Daoy (cell line): ENCODE measurements at places on chromosomes 11 and 22.

DNA sequence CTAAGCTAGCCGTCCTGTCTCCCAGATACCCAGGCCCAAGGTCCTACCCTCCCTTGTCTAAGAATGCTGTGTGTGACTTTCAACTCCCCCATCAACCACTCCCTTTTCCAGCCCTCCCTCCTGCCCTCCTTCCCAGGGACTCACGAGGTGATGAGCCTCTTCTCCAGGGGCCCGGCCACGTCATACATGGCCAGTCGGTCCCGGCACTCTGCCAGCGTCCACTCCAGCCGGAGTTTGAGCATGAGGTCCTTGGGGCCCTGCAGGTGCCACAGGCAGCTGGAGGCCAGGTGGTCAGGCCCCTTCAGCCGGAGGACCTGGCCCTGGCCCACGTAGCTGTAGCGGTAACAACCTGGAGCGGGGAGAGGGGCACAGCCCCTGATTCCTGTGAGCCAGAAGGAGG is 20.1 kb downstream of the TMPRSS6 start:
- DNase-seq: peak; percentile 37

DNA sequence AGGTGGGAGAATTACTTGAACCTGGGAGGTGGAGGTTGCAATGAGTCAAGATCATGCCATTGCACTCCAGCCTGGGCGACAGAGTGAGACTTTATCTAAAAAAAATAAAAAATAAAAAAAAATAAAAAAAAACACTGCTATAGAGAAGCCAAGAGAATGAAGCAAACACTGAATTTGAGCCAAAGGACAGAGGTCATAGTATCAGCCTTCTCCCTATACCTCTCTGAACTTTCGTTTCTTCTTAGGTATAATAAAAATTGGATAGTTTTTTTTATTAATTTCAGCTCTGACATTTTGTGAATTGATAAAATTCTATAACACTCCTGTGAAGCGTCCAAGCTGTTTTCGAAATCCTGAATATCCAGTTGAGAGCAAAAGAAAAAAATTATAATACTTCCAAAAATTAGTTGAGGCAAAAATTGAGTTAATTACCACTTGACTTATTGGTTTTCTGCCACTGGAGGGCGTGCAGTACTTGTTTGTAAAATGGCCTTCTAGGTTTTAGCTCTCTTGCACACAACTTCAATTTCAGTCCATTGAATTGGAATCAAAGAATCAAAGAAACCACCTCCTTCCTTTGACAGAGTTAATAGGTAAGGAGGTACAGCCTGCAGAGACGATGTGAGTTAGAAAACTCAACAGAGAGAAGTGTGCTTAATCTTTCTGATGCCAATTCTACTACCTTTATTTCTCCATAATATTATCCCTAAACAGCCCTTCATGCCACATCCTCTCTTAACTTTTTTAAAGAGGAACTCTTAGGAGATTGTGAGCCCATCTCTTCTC is 143.2 kb downstream of the BBOX1 start:
- peak; percentile 69 for DNase-seq

- DNase-seq: peak; percentile 45
Measured at GRCh38 chr22:32380991-32381390, 23.3 kb downstream of the RFPL3 start.

DNA sequence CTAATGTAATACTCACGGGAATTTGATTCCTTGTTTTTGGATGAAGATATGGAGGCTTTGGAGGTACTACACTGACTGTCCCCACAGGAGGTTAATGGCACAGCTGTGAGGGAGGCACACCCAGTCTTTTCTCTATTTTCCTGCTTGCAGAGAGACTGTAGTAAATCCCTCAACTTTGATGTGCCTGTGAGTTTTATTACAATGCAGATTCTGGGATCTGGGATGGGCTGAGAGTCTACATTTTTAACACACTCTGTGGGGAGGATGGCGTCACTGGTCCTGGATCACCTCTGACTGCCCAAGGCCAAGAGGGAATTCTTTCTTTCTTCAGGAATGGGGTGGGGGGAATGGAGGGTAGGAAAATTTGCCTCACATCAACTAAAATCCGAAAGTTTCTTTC is 80.2 kb upstream of the NTM start:
- no peak for DNase-seq

DNA sequence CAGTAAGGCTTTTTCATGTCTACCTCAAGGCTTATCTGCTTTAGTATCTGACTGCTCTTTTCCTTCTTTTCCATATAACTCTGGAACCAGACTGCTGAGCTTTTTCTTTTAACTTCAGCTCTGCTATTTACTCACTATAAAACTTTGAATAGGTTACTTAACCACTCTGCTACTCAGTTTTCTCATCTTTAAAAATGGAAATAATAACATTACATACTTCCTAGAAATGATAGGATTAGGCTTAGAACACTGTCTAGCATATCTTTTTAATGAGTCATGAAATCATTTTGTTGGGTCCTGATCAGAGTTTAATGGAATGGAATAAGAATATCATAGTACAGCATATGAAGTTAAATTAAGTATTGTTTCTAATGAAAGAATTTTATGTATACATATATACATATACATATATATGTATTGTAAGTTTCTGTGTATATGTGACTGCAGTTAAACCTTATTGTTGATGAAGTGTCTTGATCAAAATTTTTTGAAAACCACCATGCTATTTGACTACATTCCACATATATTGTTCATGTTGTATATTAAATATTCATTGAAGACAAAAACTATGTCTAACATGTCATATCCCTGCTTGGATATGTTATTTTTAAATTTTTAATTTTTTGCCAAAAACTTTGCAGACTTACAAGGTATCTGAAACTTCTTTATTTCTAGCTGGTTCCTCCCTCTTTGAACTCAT is 120.2 kb downstream of the METTL15 start:
- DNase-seq: no peak

- peak; percentile 9 for DNase-seq
Measured at GRCh38 chr22:26404851-26405421, 24.1 kb upstream of the ASPHD2 start.

GRCh38 chr11:6650980-6651379 is 4.6 kb downstream of the DCHS1 start:
- DNase-seq: peak; percentile 69

- no peak for DNase-seq
Measured at GRCh38 chr22:44893731-44894080, 116.1 kb downstream of the PHF21B start.

GRCh38 chr11:75283391-75283931 is 42.9 kb downstream of the TPBGL start:
- DNase-seq: no peak

GRCh38 chr22:46001426-46002106 is 24.6 kb upstream of the WNT7B start:
- peak; percentile 42 for DNase-seq
